ENCODE measurements at places on chromosomes 1 and 21. TPM values are rescaled to one million over a fixed set of nuclear protein-coding genes. Genes with fewer than 3 reads are reported as not detected.
A peak's percentile ranks its signal among the peaks of the same experiment; 100 is the strongest.

RIPK4 gene
- 11.2 TPM for total RNA-seq

GRCh38 chr1:54398963-54399528 is 7.1 kb downstream of the SSBP3 start:
- DNase-seq, result no peak

CYP4A11 gene
- not detected for total RNA-seq

GRCh38 chr1:154759196-154759595 is 110.9 kb downstream of the KCNN3 start:
- DNase-seq, result peak; percentile 14

- DNase-seq, result peak; percentile 24
Measured at GRCh38 chr1:205921570-205921909, 21.7 kb downstream of the SLC26A9 start.

DNA sequence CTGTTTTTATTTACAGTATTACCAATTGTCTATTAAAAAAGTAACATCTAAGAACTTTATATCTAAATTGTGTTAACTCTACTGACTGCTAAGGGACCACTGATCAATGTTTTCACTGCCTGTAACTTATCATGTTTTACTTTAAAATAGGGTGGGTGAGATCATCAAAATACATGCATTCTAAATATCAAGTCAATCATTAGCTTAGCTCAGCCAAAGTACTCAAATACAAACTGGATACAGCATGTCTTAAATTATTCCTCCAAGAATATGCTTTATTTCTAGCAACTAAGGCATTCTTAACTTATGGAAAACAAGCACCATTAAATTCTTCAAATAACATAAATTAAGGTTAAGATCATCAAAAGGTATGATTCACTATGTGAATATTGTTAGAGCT is 638.7 kb upstream of the RGS18 start:
- no peak for DNase-seq

DNA sequence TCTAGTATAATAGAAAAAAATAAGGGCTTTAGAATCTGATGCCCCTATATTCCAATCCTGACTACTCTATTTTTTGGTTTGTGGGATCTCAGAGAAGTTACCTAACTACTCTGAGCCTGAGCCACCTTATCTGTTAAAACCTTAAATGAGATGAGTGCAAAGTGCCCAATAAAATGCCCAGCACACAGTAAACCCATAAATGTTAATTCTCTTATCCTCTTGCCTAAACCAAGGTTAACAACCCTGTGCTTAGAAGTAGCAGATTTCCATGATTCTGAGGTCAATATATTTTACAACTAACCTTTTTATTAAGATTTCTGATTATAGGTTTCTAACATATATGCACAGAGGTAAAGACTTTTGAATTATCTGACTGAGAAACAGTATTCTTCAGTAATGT is 35.8 kb downstream of the DOCK7 start:
- no peak for DNase-seq

DNA sequence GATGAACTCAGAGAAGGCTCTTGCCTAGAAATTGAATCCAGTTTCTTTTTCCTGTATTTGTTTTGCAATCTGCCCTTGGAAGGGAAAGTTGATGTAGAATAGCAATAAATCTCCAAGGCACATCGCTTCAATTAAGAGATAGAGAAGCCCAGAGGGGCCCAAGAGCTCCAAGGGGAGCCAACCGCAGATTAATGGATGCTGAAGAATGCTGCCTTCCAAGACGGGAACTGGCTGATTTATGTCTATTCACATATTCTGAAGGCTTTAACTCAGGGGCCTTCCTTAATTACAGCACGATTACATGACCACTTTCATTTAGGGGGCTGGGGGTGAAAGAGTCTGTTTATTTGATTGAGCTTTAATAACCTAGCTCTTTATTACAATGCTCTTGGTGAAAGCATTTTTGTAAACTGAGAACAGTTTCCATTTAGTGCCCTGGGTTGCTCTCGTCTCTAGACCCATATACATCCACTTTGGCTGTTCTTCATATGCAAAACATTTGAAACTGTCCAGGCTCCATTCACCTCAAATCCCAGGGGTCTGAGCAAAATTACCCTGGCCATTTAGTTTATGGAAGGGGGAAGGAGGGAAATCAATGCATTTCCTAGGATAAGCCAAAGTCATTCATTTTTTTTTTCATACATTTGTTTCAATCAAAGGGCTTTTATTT is 87.4 kb upstream of the CLDN14 start:
- DNase-seq, result no peak

DNA sequence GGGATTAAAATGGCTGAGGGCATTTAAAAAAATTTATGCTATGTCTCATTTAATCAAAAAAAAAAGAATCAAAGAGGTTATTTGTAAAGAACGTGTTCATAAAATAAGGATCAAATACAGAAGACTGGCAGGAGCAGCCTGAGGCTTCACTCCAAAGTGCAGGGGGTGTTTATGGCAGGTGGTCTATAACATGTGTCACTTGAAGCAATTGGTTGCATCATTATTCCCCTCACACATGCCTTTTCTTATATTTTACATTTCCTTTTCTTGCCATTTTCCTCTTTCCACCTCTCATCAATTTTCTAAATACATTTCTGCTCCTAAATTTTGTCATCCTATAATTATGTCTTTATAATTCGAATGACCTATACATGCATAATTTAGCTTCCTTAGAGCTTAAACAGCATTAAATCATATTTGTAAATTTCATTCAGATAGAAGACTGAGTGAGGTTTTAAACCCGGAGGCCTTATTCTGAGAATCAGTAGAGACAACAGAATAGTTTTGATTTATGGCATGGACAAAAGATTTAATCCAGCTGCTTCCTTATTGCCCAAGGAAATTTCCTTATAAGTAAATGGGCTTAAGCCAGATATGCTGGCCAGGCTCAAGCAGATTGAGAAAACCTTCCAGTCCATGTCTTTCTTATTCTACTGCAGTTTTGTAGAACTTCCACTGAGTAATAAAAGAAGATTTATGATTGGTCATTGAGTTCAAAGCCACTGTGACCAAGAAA is 322.8 kb downstream of the TGFB2 start:
- DNase-seq, result peak; percentile 21

DNA sequence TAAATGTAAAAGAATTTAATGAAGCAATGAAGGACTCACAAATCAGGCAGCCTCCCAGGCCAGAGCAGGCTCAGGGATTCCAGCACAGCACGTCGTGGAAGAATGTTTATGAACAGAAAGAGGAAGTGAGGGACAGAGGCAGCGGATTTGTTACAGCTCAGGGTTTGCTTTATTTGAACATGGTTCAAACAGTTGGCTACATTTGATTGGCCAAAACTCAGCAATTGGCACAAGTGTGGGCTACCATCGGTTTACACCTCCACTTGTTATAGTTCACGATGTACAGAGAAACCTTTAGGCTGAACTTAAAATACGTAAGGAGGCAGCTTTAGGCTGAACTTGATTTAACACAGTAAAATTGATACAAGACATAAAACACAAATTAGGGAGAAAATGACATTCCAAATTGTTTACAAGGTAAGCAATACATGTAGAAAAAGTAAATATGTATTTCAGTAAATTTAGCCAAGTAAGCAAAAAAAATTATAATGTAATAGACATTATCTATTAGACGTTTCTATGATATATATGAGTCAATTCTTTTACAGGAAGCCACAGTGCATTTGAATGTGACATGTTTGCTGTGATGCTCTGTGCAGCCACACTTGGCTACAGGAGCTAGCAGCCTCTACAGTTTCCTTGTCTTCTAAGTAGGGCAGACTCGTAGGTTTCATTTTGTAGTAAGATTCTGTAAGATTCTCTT is 126.5 kb downstream of the ADSS2 start:
- no peak for DNase-seq

SYT14 gene
- not detected for total RNA-seq

KTI12 gene
- total RNA-seq, result 12.5 TPM

GRCh38 chr1:91831132-91831930 is 54.6 kb downstream of the TGFBR3 start:
- DNase-seq, result no peak

BCAN gene
- not detected for total RNA-seq

DNA sequence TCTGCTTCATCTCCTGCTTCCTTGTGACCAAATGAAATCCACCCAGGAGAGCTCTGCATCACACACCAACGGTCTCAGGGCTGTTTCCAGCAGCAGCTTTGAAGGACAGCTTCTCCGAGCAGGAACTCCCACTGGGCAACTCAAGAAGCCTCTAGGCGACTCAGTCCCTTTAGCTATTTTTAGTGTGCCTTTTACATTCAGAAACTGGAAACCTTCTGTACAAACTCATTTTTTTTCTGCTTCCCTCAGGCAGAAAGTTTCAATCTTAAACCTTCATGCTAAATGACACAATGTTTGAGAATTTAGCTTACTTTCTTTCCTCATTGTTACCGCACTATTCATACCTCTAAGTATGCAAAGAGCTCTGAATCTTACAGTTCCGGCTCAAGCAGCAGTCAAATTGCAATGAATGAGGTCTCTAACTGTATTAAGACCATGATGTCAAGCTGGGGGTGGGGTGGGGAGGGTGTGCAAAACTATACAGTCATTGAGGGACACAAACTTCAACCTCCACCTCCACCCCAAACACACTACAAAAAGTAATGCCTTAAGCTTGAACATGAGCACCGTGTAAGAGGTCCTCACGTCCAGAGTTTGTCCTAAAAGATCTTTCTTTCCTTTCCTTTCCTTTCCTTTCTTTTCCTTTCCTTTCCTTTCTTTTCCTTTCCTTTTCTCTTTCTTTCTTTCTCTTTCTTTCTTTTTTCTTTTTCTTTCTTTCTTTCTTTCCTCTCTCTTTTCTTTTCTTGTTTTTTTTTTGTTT is 16.4 kb upstream of the TARBP1 start:
- no peak for DNase-seq

Data from stomach (tissue), 19 donors.